ENCODE measurements at places on chromosomes 2 and 18.

- no peak for DNase-seq
Observed at GRCh38 chr18:38933910-38934510, 1368.4 kb upstream of the CELF4 start.

DNA sequence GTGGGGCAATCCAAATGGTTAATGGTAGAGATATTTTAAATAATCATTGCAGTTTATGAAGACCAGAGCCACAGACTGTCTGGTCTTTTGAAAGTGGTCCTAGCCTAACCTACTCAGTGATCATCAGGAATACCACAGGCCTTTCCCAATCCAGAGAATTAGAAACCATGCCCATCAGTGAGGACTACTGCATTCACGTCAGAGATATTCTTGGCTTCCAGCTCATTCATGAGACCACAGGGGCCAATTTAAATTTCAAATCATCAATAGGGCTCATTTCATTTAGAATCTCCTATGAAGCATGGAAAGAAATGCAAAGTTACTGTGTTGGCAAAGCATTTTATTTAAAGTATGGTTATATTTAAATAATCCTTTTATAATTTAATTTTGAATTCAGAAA lies 362.3 kb upstream of the KCNJ3 start:
- DNase-seq, result no peak

GRCh38 chr2:238220892-238221521 lies 17.5 kb upstream of the ILKAP start:
- DNase-seq, result no peak

DNA sequence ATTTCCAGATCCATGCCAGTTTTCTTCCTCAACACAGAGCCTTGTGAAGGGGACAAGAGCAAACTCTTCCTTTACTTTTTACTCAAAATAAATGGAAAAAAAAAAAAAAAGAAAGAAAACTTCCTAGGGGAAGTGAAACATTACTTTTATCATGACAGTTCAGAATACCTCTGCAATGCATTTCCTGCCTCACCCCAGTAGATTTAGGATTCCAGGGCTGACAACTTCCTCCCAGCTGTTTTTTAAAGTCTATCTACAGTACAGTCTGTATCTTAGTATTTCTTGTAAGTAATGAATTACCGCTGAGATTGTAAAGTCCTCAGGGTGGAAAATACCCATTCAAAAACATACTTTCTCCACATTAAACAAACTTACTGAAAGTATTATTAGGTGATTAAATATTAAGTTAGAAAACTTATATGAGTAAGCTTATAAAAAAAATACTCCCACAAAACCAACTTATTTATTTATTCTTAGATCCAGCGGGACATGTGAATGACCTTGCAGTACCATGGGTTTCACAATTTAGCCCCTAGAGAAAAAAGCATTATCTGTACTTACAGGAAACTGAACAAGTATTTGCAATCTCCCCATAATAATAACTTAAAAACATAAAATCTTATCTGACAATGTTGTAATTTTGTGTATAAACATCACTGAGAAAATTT lies 117.7 kb downstream of the RBMS1 start:
- no peak for DNase-seq

GRCh38 chr2:159009940-159010339 lies 41.5 kb downstream of the TANC1 start:
- no peak for DNase-seq

DNA sequence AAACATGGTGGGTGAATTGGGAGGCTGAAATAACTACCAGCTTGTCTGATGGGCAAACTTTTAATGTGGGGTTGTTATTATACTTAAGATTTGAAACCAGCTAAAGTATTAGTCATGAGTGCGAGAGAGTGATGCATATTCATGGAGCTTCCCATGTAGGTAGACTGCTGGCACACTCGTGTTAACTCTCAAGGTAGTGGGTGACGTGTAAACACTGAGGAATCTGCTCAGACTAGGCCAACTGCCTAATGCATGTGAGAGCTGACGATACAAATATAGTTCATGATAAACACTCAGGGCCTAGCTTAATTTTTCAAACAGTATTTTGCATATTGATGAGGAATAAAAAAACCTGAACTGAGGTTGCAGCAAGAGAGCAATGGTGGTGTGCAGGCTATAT lies 1165.7 kb upstream of the PIK3C3 start:
- no peak for DNase-seq

DNA sequence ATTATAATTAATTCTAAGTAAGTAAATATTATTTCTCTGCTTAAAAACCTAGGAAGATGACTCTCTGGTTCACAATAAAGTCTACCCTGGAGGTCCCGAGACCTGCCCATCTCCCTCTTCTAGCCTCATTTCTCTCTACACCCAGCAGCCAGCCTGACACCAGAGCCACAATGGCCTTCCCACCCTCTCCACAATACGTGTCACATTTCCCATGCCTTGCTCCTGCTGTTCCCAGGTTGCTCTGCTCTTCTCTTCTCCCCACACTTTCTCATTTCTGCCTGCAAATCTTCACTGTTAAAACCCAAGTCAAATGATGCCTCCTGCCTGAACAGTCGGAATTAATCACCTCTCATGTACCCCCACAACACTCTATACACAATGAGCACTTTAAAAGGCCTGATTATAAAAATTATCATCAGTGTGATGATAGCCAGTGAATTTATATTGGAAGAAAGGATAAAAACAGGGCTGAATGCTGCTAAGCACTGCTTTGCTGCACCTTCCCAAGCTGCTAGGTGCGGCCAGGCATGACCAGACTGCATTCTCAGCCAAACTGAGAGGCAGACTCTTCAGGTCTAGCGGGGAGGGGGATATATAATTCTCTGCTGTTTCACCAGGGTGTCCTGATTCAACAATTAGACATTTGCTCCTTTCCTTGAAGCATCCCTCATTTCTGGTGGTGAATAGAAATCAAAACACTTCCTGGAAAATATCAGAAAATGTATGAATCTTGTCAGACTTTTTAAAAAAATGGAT lies 160.6 kb downstream of the DTNA start:
- no peak for DNase-seq

DNA sequence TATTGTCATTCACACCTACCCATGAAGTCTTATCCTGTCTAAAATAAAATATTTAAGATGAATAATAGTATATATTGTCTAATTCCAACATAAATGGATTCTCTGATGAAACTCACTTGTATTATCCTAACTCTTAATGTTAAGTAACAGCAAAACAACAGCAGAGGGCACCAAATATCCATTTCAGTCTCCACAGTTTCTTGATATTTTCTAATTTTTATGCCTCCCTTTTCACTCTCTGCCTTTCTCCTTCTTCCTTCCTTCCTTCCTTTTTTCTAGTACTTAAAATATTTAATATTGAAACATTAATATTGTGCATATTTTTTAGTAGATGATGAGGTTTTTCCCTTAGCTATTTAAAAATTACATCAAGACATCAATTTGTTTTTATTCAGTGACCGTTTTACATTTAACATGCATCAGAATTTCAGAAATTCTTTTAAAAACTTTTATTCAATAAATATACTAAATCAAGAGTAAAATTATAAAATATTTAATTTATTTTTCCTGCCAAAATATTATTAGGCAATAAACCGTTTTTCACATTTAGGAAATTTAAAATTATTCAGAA lies 97.6 kb downstream of the WDR7 start:
- DNase-seq, result no peak

DNA sequence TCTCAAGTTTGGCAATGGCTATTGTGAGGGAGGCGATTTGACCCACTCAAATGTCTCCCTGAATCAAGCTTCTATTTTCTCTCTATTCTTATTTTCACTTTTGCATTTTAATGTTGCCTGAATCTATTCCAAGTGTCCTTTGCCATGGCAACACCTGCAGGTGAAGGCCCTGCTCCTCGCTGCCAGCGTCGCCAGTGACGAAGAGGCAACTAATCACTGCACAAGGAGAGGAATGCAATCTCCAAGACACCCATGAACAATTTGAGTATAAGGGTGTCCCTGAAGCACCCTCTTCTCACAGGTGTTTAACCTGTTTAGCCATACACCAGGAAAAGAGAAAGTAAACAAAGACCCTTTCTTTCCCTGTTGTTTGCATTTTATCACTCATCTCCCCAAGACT lies 165.6 kb upstream of the VRK2 start:
- no peak for DNase-seq

DNA sequence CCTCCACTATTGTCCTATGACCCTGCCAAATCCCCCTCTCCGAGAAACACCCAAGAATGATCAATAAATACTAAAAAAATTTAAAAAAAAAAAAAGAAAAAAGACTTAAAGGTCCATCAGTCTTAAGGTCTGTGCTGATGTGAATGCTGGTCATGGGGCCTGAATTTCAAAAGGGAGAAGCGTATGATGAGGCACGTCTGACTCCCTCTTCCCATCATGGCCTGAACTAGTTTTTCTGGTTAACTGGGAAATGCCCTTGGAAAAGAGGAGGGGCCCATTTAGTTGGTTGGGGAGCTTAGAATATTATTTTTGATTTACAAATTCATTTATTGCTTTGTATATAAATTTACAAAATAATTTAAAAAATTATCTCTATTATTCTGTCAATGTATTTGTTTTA lies 291.0 kb upstream of the CDH19 start:
- DNase-seq, result no peak

DNA sequence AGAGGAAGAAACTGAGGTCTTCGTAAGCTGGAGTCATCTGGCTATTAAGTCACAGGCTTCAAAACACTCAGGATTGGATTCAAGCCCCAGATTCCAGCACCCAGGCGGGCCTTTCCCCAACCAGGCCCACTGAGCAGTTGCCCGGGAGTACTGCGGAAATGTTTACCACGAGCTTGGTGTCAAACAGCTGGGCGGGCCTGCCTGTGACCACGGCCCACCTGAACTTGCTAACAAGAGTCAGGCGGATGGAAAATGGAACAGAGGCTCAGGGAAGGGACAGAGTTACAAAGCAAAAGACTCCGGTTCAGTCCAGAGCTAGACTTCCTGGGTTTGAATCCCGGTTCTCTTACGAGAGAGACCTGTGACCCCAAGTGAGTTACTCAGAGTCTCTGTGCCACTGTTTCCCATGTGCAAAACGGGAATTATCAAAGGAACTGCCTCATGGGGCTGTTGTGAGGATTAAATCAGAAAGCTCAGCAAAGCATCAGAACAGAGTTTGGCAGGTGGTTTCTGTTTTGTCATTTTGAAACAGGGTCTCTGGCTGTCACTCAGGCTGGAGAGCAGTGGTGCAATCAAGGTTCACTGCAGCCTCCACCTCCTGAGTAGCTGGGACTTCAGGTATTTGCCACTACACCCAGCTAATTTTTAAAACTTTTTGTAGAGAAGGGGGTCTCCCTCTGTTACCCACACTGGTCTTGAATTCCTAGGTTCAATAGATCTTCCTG lies 49.0 kb upstream of the TFCP2L1 start:
- no peak for DNase-seq

DNA sequence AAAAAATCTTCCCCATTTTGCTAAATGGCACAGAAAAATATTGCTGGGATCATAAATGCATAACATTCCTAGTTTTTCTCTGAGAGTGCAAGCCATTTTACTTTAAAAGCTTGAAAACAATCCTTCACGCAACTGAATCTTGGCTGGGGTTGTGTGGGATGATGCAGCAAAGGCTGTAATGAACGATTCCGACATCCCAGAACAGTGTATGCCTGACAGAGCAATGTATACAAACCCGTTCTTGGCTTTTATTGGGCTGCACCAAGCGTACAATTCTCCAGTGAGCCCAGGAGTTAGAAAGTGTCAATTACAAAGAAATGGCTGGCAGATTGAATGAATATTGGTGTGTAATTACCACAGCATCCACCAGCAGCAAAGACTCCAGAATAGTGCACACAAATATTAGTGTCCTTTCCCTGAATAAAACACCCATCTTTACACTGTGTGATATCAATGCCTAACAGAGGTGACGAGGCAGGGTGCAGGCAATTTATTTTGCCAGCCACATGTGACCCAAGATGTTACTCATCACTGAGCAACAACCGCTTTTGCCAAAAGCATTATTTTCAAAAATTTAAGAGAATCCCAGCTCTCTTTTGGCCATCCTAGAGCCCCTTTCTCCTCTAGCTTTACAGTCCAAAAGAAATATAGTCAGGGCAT lies 578.6 kb upstream of the CHAC2 start:
- DNase-seq, result no peak

DNA sequence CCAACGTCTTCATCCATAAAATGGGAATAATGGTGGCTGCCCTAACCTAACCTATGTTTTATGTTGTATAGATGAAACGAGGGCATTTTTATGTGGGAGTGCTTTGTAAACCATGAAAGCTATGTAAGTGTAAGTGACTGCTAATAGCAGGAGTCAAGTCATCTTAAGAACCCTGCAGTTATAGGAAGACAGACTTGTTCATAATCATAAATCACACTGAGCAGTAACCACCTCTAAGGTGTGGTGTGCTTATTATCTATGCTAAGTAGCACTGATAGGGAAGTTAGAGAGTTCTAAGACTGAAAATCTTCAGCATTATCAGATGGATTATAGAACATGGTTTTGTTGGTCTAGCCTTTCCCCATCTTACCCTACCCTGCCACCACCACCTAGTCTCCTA lies 24.2 kb upstream of the NRP2 start:
- DNase-seq, result no peak

GRCh38 chr18:7812431-7813063 lies 245.4 kb downstream of the PTPRM start:
- DNase-seq, result no peak

GRCh38 chr2:186017278-186017677 lies 278.7 kb downstream of the FSIP2 start:
- DNase-seq, result no peak

GRCh38 chr2:212694398-212694797 lies 155.8 kb upstream of the ERBB4 start:
- no peak for DNase-seq

- DNase-seq, result no peak
Observed at GRCh38 chr18:12336887-12337286, 28.8 kb downstream of the TUBB6 start.

DNA sequence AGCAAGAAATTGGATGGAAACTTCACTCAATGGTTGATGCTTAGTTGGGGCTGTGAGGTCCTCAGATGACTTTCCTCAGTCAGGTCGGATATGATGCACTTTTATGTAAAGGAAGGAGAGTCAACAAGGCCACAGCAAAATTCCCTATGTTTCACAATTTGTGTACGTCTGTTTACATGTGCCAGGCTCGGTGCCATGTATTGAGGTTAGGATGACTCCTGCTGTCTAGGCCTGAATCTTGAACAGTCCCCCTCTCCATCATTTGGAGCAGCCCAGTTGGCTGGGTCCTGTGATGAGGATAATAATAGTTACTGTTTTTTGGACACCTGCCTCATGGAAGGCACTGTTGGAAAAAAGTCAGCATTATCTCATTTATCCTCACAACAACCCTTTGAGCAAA lies 43.1 kb downstream of the VSNL1 start:
- no peak for DNase-seq

DNA sequence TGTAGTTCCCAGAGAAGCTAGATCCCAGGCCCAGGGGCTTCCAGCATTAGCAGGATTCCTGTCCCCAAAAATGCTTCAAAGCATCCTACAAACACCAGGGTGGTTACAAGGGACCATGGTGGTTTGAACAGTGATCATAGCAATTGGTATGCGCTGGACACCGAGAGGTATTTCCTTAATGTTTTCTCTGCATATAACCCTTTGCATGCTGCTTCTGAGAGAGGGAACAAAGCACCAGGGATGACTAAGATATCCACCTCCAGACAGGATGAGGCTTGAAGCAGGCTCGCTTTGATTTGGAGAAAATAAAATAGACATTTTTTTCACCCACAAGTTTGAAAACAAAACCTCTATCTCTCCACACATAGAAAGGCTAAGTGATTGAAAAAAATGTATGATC lies 50.5 kb upstream of the TSPYL6 start:
- DNase-seq, result no peak

Measured in ascending aorta (tissue), 2 donors.